ENCODE measurements at places on chromosomes 11 and 22.

GRCh38 chr11:116348226-116348625, 424.6 kb downstream of the BUD13 start:
- DNase-seq = no peak

GRCh38 chr22:17699696-17700340, 61.3 kb downstream of the BCL2L13 start:
- no peak for DNase-seq

- DNase-seq = no peak
Measured at GRCh38 chr11:33420959-33421566, 163.9 kb downstream of the HIPK3 start.

GRCh38 chr22:33792832-33793231, 127.4 kb downstream of the LARGE1 start:
- no peak for DNase-seq

DNA sequence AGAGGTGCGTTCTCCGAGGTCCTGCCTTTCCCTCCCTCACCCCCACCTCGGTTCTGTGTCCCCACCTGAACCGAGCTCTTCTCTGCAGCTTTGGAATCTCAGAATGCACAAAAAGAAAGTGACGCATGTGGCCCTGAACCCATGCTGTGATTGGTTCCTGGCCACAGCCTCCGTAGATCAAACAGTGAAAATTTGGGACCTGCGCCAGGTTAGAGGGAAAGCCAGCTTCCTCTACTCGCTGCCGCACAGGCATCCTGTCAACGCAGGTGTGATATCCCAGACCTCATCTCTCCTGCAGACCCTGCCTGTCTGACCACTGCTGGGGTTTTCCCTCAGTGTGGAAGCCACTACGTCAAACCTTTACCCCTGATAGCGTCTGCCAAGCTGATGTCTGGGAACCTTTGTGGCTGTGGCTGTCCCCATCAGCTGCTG, 13.9 kb downstream of the ACP2 start:
- DNase-seq = no peak

- DNase-seq = no peak
Measured at GRCh38 chr22:22720724-22721261, 76.4 kb downstream of the GGTLC2 start.

DNA sequence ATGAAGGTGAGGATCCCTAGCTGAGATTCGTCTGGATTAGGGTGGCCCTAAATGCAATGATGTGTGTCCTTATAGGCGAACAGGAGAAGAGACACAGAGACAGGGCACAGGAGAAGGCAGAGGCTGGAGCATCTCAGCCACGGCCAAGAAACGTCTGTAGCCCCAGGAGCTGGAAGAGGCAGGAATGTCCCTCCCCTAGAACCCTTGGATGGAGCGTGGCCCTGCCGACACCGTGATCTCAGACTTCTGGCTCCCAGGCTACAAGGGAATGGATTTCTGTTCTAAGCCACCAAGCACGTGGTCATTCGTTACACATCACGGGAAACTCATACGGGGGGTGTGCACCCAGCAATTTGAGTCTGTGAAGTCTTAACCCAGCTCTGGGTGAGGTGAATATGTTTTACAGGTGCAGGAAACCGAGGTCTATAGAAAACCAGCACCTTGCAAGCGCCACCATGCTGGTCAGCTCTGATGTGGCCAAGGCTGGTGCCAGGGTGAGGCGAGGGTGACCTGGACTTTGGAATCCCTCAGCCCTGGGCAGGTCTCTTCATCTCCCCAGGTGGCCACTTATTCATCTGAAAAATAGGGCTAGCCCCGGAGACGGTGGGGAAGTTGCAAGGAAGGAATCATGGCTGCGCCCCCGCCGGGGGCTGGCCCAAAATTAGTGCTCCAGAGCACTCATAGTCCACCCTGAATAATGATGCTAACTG, 89.5 kb upstream of the FGF3 start:
- DNase-seq = no peak

GRCh38 chr11:132242632-132243031, 872.2 kb downstream of the NTM start:
- DNase-seq = no peak

GRCh38 chr22:31625661-31626426, 36.2 kb downstream of the PISD start:
- peak; percentile 34 for DNase-seq

- no peak for DNase-seq
Measured at GRCh38 chr22:25404556-25404927, 159.9 kb upstream of the GRK3 start.

GRCh38 chr11:96263238-96263763, 79.7 kb downstream of the MAML2 start:
- no peak for DNase-seq

DNA sequence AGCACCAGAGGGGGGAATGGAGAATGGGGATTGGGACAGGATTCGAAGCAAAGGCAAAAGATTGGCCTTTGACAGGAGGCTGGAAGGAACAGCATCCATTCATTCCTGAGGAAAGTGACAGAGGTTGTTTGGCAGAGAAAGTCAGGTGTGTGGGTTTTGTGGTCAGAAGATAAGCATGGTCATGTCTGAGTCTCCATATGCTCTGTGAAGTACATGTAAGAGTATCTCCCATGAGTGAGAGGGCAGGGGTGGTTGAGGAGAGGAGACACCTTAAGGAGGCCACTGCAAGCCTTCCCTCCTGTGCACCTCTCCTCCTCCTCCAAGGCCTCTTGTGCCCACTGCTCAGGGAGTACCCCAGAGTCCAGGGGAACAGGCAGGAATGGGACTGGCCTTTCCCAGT, 1.9 kb upstream of the NLRP10 start:
- no peak for DNase-seq

- DNase-seq = no peak
Measured at GRCh38 chr11:31645747-31646146, 136.2 kb downstream of the ELP4 start.

GRCh38 chr11:8252388-8252787, 11.3 kb downstream of the LMO1 start:
- no peak for DNase-seq

- no peak for DNase-seq
Measured at GRCh38 chr22:27778294-27779090, 23.1 kb downstream of the MN1 start.

DNA sequence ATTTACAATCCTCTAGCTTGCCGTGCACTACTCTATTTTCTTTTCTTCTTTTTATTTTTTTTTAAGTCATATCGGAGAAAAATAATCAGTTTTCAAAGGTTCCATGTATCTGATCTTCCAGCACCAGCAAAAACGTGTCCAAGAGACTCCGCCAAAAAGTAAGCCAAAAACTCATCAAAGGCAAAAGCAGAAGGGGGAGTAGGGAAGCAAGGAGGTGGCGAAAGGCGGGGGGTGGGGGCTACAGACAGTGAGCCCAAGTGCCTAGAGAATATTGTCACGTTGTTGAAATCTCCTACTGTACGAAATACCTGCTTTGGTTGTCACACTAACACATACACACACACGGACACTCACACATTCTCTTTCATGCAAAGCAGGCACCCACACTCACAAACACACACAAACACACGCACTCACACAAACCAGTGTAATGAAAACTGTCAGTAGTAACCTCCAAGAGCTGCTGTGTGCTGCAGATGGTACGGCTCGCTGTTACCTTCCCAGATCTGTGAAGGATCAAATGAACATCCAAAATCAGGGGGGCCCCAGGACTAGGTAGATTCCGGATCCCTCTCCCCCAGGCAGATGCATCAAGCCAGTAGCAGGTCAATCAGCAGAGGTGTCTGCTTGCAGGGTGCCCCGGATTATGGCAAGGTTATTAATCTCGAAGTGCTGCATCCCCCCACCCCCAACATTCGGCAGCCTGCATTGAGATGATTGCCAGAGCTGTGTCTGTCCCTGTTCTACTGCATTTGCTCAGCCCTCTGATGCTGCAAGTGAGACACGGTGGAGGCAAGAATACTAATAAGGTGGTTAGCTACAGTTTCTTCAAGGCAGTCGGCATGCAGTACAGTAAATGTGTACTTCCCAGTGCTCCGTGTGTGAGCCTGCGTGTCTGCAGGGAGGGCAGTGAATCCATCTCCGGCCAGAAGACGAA, at the start of gene LRRC4C:
Gene LRRC4C (minus strand): TSS at position 188 of the 937 bp plus-strand sequence.
- no peak for DNase-seq

DNA sequence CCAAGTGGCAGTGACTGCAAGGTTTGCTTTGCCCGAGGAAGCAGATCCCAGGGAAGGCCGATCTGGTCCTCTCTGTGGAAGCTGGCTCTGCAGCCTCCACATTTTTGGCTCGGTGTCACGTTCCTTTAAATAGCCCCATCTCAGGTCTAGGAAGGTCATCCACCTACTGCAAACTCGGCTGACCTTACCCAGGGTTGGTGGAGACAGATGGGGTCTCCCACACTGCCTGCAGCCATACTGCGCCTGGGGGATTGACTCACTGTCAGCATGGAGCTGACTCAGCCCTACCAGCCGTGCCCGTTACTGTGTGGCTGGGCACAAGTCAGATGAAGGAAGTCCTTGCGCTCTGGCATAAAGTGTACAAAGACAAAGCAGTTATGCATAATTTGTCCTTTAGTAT, 16.9 kb downstream of the CDPF1 start:
- no peak for DNase-seq

DNA sequence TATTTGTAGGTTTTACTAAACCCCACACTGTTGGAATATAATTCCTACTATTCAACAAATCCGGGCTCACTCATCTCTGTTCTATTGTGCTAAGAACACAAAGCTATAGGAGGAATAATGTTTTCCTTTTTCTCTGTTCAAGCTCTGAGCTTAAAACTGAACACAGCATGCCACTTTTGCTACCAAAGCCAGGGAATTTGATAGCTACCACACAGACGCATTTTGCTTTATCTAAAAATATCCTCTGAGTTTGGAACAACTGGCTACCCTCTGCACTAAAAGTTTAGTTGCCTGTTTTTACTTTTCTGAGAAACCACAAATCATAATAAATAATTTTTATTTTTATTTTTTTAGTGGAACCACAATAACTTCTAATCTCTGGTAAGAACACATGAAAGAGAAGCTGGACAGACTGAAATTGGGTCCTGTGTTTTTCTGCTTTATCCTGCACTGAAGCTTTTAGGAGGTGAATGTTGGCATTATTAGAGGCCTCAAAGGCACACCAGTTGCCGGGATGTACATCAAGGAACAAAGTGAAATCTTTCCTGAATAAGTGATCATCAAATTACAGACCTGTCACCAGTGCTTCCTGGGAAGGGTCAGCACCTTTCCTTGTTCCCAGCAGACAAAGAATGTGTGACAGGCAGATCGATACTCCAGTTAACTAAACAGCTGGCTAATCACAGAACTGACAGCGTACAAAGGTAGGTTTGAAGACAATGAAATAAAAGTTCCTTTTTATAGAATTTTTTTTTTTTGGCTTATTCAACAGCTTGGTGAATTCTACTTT, 523.2 kb upstream of the TENM4 start:
- no peak for DNase-seq

- no peak for DNase-seq
Measured at GRCh38 chr11:78783301-78783700, 208.6 kb upstream of the NARS2 start.

- DNase-seq = no peak
Measured at GRCh38 chr11:126816645-126817044, 183.9 kb downstream of the KIRREL3 start.

DNA sequence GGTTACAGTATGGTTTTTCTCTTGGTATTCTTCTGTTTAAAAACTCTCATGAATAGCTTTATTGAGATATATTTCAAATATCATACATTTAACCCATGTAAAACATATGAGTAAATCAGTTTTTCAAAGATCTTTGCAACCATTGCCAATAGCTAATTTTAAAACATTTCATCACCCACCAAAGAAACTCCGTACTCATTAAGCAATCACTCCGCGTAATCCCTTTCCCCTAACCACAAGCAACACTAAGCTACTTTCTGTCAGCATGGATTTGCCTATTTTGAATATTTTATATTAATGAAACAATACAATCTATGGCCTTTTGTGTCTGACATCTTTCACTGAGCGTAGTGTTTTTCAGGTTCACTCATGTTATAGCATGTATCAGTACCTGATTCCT, 697.9 kb upstream of the ANO5 start:
- no peak for DNase-seq

DNA sequence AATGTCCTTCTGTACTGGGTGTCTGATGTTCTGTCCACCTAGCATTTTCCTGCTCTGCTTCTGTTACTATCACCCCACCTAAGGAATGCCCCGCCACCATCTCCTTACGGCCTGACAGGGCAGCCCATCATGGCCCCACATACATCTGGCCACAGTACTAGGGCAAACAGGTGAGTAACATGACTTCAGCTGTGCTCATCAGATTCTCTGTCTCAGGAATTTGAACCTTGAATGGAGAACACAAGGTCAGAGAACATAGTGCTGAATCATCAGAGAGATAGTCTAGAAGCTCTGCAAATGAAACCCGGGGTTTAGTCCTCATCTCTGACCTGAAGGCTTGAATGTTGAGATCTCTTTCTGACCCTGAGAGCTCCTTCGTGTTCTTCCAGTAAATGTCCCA, 32.4 kb downstream of the ZC3H12C start:
- no peak for DNase-seq

DNA sequence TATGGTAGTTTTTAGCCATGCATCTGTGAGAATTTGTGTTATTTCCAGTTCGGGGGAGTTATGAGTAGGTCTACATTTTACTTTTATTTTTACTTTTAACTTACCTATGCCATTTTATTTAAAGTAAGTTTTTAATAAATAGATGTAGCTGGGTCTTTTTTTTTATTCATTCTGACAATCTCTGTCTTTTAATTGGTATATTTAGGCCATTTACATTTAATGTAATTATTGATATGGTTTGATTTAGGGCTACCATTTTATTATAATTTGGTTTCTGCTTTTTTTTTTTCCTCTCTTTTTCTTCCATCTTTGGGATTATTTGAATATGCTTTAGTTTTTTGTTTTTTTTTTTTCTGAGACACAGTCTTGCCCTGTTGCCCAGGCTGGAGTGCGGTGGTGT, 1.9 kb downstream of the SWAP70 start:
- DNase-seq = no peak

DNA sequence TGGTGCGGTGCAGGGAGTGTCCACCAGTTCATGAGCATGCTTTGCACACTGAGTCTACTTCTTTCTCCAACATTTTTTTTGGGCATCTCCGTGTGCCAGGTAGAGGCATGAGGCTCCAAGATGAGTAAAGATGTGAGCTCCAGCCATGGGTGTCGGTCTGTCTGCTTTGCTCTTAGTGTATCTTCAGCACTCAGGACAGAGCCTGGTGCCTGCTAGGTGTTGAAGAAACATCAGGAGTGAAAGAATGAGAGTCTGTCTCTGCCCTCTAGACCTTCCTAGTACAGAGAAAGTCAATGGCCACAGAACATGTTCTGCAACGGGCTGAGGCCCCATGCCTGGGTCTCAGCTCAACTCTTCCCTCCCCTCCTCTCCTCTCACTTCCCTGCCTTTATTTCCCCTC, 486.5 kb downstream of the TBC1D22A start:
- DNase-seq = no peak

Data from caudate nucleus (tissue), 63 donors.